ENCODE measurements at places on chromosomes 13 and 19.

GRCh38 chr19:52536448-52536800 is 9.0 kb downstream of the ZNF808 start:
- DNase-seq = no peak

DNA sequence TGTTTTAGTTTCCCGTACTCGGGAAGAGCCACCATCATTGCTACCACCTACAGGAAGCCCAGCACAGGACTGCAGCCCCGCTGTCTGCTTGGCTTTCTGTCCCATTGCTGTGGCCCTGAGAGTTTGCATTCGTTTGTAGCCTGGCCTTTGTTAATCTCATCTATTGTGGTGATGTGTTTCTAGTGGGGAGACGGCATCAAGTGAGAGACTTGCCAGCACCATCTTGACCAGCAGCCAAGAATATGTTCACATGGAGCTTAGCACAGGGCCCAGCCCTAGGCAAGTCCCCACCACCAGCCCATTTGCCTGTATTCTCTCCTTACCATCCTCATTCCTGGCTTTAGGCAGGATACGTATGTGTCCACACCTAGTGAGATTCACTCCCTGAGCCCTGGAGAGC is 17.3 kb upstream of the OVOL3 start:
- DNase-seq = no peak

GRCh38 chr13:38702669-38703068 is 15.8 kb downstream of the FREM2 start:
- no peak for DNase-seq

GRCh38 chr13:83086948-83087347 is 795.3 kb downstream of the SLITRK1 start:
- DNase-seq = no peak

- DNase-seq = no peak
Observed at GRCh38 chr19:1167687-1168571, 6.1 kb downstream of the SBNO2 start.

DNA sequence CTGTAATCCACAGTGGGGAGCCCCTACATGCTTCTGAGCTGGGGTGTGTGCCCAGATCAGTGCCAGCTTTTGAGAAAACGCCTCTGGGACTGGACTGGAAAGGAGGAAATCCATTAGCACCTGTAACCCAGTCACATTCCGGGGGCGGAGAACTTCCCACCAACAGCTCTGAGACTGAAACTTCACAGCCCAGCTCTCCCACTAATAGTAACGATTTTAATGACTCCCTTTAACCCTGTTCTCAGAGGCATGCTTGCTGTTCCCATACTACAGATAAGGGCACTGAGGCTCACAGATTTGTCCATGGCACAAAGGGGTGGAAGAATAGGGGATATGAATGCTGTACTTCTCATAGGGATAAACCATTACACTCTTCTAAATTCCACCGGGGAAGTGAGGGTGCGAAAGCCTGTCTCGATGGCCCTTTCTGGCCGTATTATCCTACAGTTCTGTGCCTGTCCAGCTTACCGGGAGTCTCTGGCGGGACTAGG is 851 bp downstream of the FBXO46 start:
- DNase-seq = no peak

- DNase-seq = no peak
Observed at GRCh38 chr19:8877854-8878705, 45.9 kb downstream of the MBD3L1 start.

DNA sequence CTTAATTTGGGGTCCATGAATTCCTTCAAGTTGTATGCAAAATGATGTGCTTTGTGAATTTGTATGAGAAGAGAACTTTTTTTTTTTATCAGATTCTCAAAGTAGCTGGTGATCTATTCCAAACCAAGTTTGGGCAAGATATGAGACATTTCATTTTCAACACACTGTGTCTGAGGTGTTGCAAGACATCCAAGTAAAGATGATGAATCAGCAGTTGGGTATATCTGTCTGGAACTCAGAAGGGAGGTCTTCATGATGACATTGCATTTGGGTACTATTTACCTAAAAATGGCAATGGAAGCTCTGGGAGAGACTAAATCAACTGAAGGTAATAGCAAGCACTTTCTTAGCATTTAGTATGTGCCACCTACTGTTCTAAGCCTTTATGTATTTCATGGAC is 2.8 kb downstream of the FAM124A start:
- DNase-seq = no peak

- no peak for DNase-seq
Observed at GRCh38 chr13:32720026-32720425, 133.8 kb downstream of the PDS5B start.

- DNase-seq = peak; percentile 62
Observed at GRCh38 chr19:16714702-16715287, 4.9 kb upstream of the NWD1 start.

- peak; percentile 45 for DNase-seq
Observed at GRCh38 chr19:6047741-6048251, 62.5 kb downstream of the RFX2 start.

- no peak for DNase-seq
Observed at GRCh38 chr19:11658970-11659369, 61.7 kb downstream of the ZNF627 start.

- DNase-seq = no peak
Observed at GRCh38 chr19:48959341-48960239, 4.9 kb downstream of the BAX start.

GRCh38 chr19:18610556-18611326 is 1.9 kb upstream of the TMEM59L start:
- no peak for DNase-seq

GRCh38 chr19:44960906-44961728 is 5.9 kb downstream of the CLPTM1 start:
- DNase-seq = no peak

GRCh38 chr19:10587022-10587838 is at the start of gene AP1M2:
Gene AP1M2 (minus strand): TSS chr19:10587312. CDS start chr19:10587231, 81 bp downstream.
- peak; percentile 88 for DNase-seq

DNA sequence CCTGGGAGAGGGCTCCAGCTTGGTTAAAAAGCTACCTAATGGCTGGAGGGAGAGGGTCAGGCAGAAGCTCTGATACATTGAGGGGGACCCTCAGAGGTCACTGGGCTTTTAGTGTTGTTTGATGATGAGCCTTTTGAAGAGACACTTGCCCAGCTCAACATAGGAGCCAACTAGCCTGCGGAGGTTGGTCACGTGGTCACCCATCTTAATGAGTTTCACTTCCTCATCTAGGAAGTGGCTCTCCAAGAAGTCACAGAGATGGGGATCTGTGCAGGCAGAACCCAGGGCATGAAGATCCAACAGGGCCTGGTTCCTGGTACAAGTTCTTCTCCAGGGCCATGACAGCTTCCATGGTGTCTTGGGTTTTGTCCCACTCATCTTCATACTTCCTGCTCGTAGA is 33.4 kb downstream of the IPO5 start:
- DNase-seq = no peak

GRCh38 chr19:29054886-29055675 is 157.9 kb downstream of the UQCRFS1 start:
- DNase-seq = no peak

DNA sequence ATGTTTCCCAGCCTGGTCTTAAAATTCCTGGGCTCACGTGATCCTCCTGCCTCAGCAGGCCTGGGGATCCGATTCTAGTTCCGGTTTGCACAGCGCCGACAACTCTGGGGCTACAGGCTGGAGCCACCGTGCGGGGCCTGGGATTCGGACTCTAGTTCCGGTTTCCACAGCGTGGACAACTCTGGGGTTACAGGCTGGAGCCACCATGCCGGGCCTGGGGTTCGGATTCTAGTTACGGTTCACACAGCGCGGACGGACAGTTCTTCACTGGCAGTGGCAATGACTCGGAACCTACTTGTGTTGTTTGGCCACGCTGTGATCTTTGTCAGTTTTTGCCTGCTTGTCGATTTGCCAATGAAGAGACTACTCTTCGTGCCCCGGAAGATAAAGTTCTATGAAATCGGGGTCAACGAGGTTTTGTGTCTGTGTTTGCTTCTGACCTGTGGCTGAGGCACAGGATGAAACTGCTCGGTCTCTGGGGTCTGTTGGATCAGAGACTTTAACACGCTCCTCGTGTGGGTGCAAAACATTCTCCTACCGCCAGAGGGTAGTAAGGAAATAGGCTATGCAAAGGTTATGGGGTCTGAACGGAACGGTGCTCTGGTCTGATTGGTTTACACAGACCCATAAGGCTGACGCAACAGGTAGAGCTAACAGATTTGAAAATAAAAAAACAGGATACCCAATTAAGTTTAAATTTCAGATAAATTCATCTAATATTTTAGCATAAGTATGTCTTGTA is 12.1 kb upstream of the ZSCAN1 start:
- DNase-seq = peak; percentile 28

DNA sequence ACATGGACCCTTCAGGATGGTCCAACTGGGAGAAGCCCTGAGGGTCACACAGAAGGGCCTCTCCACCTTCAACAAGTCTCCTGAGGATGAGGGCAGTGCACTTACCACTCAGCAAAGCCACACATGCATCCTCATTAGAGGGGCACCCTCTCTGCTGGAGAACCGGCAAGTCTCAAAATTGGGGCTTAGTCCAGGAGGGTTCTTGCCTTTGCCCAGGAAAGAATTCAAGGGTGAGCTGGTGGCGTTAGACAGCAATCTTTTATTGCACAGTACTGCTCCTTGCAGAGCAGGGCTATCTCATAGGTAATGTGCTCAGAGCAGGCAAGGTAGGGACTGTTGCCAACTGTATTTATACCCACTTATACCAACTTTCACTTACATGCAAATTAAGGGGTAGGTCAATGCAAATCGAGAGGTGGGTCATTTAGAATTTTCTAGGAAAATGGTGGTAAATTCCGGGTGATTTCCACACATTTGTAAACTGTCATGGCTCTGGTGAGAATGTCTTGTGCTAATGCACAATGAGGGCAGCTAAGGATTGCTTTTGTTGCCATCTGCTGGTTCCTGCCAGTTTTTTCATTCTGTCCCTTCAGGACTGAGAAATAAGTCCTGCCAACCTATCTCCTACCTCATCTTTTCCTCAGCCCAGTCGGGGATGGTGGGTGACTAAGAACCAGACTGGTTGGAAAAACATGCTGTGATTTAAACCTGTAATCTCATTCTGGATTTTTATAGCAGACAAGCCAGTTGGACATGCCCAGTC is 27.8 kb upstream of the IGSF23 start:
- DNase-seq = peak; percentile 21

DNA sequence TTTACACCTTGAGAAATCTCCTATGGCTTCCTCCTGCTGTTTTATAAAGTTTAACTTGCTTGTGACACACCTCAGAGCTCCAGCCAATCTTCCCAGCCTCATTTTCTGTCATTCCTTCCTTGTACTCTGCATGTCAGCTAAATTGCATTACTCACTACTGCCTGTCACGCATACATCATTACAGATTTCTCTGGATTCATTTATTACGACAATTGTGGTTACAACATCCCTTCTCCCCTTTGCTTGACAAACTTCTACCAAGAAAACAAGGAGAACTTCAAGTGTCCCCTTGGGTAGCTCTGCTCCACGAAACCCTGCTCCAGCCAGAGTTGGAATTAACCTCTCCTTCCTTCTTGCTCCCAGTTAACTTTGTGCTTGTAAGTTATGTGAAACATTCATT is 22.0 kb upstream of the GPR18 start:
- DNase-seq = no peak

DNA sequence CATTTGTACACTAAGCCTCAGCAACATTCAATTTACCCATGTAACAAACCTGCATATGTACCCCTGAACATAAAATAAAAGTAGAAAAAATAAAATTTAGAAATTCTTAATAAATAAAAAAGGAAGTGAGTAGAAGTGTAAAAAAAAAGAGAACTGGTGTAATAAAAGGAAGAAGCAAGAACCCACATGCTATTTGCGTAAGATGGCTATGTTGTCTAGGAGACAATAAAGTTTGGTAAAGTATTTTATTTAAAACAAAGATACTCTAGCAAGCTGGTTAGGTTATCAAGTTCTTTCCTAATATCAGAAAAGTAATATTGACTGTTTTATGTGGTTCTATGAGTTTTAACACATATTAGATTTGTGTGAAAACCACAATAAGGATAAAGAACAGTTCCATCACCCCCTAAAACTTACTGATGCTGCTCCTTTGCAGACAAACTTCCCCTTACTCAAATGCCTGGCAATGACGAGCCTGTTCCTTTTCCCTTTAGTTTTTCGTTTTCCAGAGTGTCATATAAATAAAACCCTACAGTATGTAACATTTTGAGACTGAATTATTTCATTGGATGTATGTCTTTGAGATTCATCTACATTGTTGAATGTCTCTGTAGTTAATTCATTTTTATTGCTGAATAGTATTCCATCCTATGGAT is 98.9 kb downstream of the TNFSF13B start:
- DNase-seq = no peak

- DNase-seq = no peak
Observed at GRCh38 chr13:26497968-26498511, 59.4 kb upstream of the WASF3 start.

- no peak for DNase-seq
Observed at GRCh38 chr19:34327851-34328250, 37.1 kb upstream of the GPI start.

- DNase-seq = peak; percentile 69
Observed at GRCh38 chr19:17755977-17756670, 4.8 kb downstream of the FCHO1 start.

GRCh38 chr13:75760131-75761021 is 124.2 kb downstream of the LMO7 start:
- peak; percentile 82 for DNase-seq

All from NCI-H146 (cell line).